CD8-positive, alpha-beta memory T cell (primary cell): ENCODE measurements at places on chromosomes 5 and 9.

DNA sequence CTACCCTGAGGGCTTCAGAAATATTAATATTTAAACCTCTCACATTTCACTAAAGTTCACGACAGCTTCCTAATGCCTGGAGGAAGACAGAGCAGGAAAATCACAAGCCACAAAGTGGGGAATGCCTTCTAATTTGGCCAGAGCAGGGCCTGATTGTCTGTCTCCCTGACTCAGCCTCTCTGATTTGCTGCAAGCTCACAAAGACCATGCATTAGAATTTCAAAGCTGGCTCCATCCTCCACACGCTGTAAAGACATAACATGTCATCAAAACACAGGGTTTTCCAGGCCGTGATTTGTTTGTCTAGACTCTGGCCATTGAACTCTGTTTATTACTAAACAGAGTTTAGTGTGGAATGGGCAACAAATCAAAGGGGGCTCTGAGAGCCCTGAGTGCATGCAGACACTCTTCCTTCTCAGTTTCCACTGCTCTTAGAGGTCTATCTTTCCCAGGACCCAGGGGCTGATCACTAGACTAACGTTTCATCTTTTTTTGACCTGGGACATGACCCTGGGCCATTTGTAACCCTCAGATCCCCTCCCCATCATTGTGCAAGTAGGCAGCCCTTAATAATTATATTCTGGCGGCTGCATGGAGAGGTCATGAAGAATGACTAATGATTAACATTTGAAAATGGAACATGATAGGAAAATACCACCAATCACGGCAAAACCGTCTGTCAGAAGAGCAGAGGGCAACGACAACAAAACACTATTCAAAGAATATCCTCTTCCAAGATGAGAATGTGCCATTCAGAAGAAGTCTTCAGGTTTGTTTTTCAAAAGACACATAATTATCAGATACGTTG lies 140.2 kb downstream of the ENC1 start:
- H3K4me3 ChIP-seq: no peak overlapping the region
- no peak for DNase-seq
- no peaks in the 10 kb centered on the region for H3K4me1 ChIP-seq

DNA sequence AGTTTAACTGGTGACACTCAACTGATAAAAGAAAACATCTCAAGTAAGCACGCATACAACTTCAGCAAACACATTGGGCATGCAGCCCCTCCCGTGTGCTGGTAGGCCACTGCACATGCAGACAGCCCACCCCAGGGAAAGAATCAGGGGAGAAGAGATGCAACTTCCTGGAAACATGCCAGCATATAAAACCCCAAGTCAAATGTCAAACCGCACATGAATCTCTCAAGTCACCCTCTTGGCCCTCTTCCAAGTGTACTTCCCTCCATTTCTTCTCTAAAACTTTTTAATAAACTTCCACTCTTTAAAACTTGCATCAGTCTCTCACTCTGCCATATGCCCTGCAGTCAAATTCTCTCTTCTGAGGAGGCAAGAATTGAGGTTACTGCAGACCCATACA lies 732.7 kb downstream of the SEMA5A start:
- no peak overlapping the region for H3K27ac ChIP-seq
- H3K4me3 ChIP-seq: no peak overlapping the region
- H3K27me3 ChIP-seq: no peaks in the 10 kb centered on the region
- no peaks in the 10 kb centered on the region for H3K4me1 ChIP-seq

GRCh38 chr5:84764227-84764626 lies 379.5 kb upstream of the EDIL3 start:
- no peaks in the 10 kb centered on the region for H3K4me1 ChIP-seq
- H3K36me3 ChIP-seq: no peaks in the 10 kb centered on the region
- no peak overlapping the region for H3K27ac ChIP-seq
- H3K4me3 ChIP-seq: no peak overlapping the region
- no peaks in the 10 kb centered on the region for H3K27me3 ChIP-seq

GRCh38 chr5:163861670-163862069 lies 356.3 kb downstream of the MAT2B start:
- DNase-seq: no peak
- H3K4me1 ChIP-seq: no peaks in the 10 kb centered on the region
- H3K27me3 ChIP-seq: no peaks in the 10 kb centered on the region
- H3K4me3 ChIP-seq: no peak overlapping the region

- no peak overlapping the region for H3K4me3 ChIP-seq
- H3K4me1 ChIP-seq: no peaks in the 10 kb centered on the region
- H3K27me3 ChIP-seq: no peaks in the 10 kb centered on the region
- no peak overlapping the region for H3K27ac ChIP-seq
- no peak for DNase-seq
- no peaks in the 10 kb centered on the region for H3K36me3 ChIP-seq
Observed at GRCh38 chr9:110099236-110100095, 108.5 kb downstream of the C9orf152 start.
